ENCODE measurements at places on chromosomes 12 and 14.

- DNase-seq, result no peak
These were observed 127.1 kb downstream of the ITPR2 start for GRCh38 chr12:26705851-26706250.

DNA sequence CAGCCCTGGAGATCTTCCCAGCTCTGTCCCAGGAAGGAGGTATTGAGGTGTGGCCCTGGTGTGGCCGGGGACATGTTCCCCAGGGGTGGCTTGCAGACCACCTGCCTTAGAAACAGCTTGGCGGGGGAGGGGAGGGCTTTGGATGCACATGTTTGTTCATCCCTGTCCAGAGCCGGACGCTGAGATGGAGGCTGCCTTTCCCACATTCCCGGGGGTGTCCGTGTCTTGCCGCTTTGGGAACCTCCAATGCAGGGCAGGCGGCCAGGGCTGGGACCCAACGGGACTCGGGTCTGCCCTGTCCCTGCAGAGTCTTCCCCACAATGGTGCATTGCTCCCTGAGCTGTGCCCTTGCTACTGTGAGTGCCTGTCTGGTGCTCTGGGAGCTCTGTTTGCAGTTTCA is 319.5 kb upstream of the SFSWAP start:
- no peak for DNase-seq

DNA sequence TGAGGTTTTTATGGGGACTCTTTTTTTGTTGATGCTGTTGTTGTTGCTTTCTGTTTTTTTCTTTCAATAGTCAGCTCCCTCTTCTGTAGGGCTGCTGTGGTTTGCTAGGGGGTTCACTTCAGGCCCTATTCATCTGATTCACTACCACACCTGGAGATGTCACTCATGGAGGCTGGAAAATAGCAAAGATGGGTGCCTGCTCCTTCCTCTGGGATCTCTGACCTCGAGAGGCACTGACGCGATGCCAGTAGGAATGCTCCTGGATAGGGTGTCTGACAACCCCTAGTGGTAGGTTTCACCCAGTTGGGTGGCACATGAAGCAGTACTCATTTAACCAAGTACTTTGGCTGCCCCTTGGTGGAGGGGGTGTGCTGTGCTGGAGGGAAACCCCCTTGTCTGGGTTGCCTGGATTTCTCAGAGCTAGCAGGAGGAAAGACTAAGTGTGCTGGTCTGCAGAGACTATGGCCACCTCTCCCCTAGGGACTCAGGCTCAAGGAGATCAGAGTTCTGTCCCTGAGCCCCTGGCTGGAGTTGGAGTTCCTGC is 745.5 kb downstream of the TMTC2 start:
- no peak for DNase-seq

GRCh38 chr12:42568952-42569915 is 20.3 kb downstream of the PRICKLE1 start:
- no peak for DNase-seq

DNA sequence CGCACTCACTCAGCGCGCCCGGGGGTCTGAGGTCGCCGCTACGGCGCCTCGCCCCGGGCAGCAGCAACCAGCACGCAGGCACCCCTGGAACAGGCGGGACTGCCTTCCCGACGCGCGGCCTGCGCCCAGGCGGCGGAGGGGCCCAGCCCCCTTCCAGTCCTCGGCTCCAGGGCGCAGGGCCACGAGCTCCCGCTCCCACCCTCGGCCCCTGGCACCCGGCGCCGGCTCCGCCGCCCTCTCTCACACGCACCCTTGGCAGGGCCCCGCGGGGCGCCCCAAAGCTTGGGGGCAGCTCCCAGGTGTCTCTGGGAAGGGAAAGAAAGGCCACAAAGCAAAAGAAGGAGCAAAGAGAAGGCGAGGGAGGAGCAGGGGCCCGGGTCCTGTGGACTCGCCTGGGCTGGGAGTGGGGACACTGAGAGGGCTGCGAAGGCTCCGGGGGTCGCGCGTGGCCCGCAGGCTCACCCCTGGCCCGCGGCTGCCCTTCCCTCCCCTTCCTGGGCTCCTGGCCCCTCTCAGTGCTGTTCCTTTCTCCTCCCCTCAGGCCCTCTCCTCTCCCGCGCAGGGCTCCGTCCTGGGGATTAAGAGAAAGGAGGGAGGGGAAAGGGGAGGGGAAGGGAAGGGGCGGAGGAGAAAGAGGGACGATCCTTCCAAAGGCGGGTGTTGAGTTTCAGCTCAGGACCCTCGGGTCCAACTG is 907 bp upstream of the EFS start:
- no peak for DNase-seq

DNA sequence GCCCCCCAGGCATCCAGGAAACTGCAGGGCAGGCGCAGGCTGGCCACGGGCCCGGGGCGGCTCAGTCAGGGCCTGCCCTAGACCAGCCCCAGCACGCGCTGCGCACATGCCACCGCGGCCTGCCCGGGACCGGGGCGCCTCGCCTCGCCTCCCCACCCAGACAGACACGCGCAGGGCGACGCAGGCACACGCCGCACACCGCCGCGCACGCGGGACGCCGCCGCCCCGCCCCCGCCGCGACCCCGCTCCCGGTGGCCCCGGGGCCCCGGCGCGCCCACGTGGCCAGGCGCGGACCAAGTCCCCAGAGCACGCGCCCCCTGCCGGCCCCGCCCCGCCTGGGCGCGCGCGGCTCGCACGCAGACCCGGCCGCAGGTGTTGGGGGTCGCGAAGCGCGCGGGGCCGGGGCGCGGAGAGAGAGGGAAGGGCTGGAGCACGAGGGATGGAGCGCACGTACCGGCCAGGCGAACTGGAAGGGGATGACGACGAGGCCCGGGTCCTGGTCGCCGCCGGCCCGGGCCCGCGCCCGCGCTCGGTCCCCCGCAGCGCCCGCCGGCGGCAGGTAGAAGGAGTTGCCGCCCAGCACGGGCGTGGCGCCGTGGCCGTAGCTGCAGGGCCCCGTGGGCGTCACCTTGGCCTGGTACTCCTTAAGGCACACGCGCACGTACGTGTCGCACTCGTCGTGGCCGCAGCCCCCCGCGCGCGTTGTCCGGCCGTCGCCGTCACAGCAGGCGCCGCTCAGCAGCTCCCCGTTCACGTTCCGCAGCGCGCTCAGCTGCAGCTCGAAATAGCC is 1.1 kb downstream of the JAG2 start:
- DNase-seq, result no peak

- no peak for DNase-seq
These were observed 41.2 kb upstream of the MEG3 start for GRCh38 chr14:100784523-100785337.

- no peak for DNase-seq
These were observed 406.3 kb upstream of the DCN start for GRCh38 chr12:91588874-91589454.

DNA sequence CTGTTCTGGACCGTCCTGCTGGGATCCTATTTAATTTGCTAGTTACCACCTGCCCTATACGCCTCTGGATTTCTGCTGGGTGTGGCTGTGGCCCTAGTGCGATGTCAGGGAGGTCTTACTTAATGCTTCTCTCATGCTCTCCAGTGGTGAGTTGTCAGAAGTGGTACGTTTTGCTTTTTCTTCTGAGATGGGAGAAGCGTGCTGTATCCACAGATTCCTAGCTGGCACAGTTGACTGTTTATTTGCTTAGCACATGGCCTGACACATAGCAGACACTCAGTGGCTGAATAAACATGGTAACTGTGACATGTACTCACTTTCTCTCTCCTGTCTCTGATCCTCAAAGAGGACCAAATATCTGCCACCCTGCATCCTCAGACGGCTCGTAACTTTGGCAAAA is 107.3 kb downstream of the CACNA1C start:
- no peak for DNase-seq

DNA sequence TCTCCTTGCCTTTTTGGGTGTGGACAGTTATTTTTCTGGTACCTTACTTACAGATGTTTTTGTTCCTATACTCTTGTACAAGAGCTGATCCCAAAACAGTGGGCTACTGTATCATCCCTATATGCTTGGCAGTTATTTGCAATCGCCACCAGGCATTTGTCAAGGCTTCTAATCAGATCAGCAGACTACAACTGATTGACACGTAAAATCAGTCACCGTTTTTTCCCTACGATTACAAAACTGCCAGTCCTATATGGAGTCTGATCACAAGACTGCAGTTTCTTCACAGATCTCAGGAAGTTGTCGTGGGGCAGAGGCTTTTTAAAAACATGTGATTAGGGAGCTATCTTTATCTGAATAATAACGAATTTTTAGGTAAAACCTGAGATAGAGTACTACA is 1.3 kb downstream of the LYSET start:
- DNase-seq, result no peak

DNA sequence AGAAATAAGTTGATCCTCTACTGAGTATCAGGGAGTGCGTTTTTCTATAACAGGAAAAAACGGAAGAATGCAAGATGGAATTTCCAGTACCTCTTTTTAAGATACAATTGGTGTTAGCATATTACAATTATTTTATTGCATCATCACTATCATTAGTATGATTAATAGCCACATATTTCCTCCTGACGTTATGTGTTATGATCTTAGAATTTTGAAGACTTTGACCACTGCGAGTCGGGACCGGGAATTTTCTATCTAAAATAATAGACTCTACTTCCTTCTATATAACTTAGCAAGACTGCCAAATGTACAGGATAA is 679 bp upstream of the SAV1 start:
- no peak for DNase-seq

- no peak for DNase-seq
These were observed 192.3 kb downstream of the ANO4 start for GRCh38 chr12:100986595-100987547.

DNA sequence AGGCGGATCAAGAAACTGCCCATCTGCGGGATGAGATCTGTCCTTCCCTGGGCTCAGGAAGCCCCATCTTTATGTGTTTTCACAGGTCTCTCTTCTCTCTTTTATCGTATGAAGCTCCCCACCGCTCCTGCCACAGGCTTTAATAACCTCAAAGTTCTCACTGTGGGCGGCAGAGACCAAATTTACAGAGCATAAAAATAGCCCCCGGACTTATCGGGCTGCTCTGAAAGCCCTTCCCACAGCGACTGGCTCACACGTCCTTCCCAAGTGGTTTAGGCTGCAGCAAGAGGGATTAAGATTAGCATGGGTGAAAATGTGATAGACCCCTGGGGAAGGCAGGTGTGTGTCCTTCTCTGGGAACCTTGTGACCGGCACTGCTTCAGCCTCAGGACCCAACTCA is 47.8 kb downstream of the TESC start:
- DNase-seq, result no peak

GRCh38 chr14:94046696-94047250 is 20.6 kb downstream of the OTUB2 start:
- no peak for DNase-seq

GRCh38 chr12:14664434-14665023 is 31.9 kb downstream of the GUCY2C start:
- DNase-seq, result no peak

All from activated T-cell treated with anti-CD3 and anti-CD28 coated beads for 4 hours (primary cell).